ENCODE measurements at places on chromosomes 11 and 22. TPM values are rescaled to one million over a fixed set of nuclear protein-coding genes. Genes with fewer than 3 reads are reported as not detected.

The GLYATL2 gene
- 1.2 TPM for total RNA-seq

The APOL5 gene
- not detected for total RNA-seq

The CPSF7 gene
- total RNA-seq = 12.6 TPM

The OR52E1 gene
- not detected for total RNA-seq

The LIF gene
- total RNA-seq = 13.5 TPM

The NFAM1 gene
- total RNA-seq = under 0.01 TPM

The TMEM9B gene
- 53.2 TPM for total RNA-seq

The SEPTIN3 gene
- not detected for total RNA-seq

The CD44 gene
- 451 TPM for total RNA-seq

The APOA1 gene
- 0.87 TPM for total RNA-seq

The LSP1 gene
- 18.2 TPM for total RNA-seq

The TPH1 gene
- total RNA-seq = 0.12 TPM

The FOSL1 gene
- total RNA-seq = 24.0 TPM

The APLNR gene
- total RNA-seq = 0.66 TPM

The KRTAP5-9 gene
- not detected for total RNA-seq

The CBLIF gene
- total RNA-seq = not detected

The MRPL49 gene
- 34.2 TPM for total RNA-seq
